ENCODE measurements at places on chromosomes 13 and 19.

GRCh38 chr19:5592531-5593342 lies 25.0 kb upstream of the TINCR start:
- DNase-seq: no peak

DNA sequence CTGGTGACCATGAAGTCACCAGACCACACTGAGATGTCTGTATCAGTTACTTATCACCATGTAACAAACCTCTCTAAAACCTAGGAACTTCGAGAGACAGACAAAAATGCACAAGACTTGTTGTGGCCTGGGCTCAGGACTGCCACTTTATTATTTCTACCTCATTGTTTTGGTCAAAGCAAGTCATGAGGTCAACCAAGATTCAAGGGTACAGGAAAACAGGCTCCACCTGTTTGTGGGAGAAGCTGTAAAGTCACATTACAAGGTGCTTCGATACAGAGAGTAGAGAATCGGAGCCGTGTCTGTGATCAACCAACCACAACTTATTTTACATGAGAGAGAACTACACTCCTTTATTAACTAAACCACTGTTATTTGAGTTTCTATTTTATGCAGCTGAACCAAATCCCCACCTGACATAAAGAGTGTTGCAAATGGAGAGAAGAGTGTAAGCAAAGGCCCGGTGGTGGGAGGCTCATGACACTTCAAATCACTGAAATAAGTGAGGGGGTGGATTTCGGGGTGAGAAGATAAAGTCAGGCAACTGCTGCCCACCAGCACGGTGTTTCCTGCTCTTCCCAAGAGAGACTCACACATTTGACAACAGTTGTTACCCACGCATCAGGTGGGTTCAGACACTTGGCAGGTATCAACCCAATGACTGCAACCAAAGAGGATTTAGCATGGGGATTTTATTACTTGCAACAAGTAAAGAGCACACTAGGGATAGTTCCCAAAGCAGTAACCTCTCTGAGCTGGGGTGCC lies 39.0 kb upstream of the IGSF23 start:
- no peak for DNase-seq

DNA sequence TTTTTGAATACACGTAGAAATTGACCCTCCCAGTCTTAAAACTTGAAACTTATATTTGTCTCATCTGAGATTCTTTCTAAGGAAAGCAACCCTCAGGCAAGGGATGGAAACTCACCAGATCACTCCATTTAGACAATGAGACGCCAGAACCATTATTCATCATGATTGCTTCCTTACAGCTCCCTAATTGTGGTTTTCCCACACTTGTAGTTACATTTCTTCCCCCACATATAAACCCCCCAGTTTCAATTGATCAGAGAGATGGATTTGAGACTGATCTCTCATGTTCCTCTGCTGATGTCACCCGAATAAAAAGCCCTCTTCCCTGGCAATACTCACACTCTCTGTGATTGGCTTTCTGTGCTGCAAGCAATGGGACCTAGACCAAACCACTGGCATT lies 197.9 kb upstream of the STARD13 start:
- DNase-seq: peak; percentile 36

DNA sequence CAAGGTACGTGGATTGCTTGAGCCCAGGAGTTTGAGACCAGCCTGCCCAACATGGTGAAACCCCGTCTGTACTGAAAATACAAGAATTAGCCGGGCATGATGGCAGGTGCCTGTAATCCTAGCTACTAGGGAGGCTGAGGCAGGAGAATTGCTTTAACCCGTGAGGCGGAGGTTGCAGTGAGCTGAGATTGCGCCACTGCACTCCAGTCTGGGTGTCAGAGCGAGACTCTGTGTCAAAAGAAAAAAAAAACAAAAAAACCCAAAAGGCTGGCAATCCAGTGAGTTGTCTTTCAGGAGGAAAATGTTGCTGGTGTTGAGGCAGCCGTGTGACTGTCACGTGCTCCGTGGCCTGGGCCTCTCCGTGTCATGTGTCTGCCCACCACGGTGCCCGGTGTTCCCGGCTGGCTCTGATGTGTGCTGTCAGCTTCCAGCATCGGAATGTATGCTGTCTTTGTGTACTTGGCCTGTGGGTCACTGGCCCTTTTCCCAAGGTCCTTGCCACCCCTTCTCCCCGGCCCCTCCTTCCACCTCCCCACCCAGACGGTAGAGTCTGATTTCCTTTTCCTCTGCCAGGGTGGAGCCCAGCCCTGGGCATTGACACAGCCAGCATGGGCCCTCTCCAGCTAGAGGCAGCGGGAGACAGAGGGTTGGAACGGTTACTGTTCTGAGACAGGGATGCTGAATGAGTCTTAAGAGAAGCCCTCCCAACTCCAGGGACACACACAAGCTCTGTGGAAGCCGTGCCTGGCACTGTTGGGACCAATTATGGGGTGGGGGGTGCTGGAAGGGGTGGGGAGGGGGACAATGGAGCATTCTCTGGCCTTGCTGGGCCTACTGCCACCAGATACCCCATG lies 7.2 kb upstream of the TUBB4A start:
- DNase-seq: no peak

DNA sequence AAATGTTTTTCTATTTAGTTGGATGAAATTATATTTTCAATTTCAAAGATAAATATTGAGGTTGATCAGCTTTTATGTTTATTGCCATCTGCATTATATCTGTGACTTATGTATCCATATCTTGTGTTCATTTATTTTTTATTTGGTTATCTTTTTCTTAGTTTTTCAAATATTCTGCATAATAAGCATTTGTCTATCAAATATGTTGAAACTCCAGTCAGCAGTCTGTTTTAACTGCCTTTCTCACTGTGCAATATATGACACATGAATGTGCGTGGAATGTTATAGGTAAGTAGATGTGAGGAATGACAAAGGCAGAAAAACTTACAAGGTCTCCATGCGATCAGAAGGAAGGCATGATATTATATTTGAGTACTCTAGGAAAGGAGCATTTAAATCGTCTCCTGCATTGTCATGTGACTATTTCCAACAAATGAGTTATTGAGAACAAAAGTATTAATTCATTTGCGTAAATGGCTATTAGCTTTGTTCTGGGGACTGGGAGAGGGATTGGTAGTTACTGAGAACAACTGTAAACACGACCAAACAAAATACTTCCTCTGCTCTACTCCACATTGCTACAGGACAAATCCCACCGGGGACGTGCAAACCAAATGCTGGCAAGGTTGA lies 318.1 kb downstream of the GPC5 start:
- DNase-seq: no peak

DNA sequence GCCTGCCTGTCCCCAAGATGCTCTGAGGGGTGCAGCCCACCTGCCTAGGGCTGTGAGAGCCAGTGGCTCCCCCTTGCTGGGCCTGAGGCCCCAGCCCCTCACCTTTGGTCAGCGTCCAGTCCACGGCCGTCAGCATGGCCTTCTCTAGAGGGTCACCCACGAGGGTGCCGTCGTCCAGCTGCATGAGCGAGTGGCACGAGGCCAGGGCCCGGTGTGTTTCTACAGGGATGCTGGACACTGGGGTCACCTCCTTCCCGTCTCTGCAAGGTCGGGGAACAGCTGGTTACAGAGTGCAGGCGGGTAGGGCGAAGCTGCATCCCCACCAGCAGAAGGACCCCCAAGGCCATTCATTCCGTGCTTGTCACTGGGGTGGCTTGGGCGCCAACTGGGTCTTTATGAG lies 9.0 kb downstream of the ATP13A1 start:
- no peak for DNase-seq

All from AG10803 (cell line).